ENCODE measurements at places on chromosomes 16 and 17.

DNA sequence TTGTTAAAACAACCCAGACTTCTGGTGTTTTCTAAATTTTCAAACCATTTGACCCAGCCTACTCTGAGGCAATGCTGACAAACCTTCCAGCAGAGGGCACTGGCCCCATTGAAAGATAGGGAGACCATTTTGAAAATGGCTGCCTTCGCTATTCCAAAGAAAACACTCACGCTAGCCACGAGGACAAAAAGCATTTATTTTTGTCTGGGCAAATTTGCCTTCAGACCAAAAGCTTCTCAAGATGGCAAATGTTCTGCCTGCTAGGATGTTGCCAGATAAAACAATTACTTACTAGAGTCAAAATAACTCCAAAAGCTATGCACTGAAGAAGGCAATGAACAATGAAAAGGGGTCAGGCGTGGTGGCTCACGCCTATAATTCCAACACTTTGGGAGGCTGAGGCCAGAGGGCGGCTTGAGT is 296.7 kb upstream of the IRX5 start:
- DNase-seq = no peak

GRCh38 chr17:62193249-62193648 is 128.2 kb upstream of the MED13 start:
- no peak for DNase-seq

GRCh38 chr17:21299981-21300600 is 15.6 kb downstream of the MAP2K3 start:
- DNase-seq = no peak

- DNase-seq = no peak
Measured at GRCh38 chr16:13291591-13292333, 390.4 kb downstream of the SHISA9 start.

GRCh38 chr16:22192261-22193062 is 13.6 kb upstream of the EEF2K start:
- peak; percentile 90 for DNase-seq

GRCh38 chr16:84018710-84019109 is 23.9 kb downstream of the SLC38A8 start:
- no peak for DNase-seq

GRCh38 chr17:39705786-39706348 is 6.0 kb downstream of the ERBB2 start:
- no peak for DNase-seq

GRCh38 chr17:28509789-28510188 is 3.6 kb downstream of the FOXN1 start:
- DNase-seq = no peak

- DNase-seq = no peak
Measured at GRCh38 chr16:2969545-2970521, 685 bp downstream of the PAQR4 start.

DNA sequence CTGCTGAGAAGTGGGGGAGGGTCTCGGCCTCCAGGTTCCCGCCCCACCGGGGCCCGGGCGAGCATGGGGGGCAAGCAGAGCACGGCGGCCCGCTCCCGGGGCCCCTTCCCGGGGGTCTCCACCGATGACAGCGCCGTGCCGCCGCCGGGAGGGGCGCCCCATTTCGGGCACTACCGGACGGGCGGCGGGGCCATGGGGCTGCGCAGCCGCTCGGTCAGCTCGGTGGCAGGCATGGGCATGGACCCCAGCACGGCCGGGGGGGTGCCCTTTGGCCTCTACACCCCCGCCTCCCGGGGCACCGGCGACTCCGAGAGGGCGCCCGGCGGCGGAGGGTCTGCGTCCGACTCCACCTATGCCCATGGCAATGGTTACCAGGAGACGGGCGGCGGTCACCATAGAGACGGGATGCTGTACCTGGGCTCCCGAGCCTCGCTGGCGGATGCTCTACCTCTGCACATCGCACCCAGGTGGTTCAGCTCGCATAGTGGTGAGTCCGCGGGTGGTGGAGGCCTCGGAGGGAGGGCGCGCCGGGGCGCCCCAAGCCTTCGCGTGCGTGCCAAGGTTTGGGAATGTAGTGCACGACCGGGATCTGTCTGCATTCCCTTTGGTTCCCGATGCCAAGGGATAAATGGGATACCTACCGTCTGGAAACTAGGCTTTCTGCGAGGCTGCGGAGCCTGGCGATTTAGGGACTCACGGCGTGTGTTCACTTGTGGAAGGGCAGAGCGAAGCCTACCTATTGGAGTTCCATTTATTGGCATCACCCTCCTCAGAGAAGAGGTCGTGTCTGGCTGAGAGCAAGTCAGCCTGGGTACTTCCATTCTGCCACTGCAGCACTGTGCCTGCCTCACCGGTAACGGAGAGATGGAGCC is 1.0 kb downstream of the ZNRF1 start:
- peak; percentile 54 for DNase-seq
